Daoy (cell line): ENCODE measurements at places on chromosomes 6 and 20.

DNA sequence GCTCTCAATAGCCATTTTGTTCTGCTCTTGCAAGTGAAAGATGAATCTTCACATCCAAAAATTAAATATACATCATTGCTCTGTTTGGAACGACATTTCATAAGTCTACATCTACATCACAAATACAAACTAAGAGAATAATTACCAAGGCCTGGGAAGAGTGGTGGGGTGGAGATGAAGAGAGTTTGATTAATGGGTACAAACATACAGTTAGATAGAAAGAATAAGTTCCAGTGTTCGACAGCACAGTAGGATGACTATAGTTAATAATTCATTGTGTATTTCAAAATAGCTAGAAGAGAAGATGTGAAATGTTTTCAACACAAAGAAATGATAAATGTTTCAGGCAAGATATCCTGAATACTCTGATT, 38.0 kb upstream of the CAP2 start:
- no peak for DNase-seq

- no peak for DNase-seq
Measured at GRCh38 chr20:18694071-18694470, 106.2 kb downstream of the DTD1 start.

DNA sequence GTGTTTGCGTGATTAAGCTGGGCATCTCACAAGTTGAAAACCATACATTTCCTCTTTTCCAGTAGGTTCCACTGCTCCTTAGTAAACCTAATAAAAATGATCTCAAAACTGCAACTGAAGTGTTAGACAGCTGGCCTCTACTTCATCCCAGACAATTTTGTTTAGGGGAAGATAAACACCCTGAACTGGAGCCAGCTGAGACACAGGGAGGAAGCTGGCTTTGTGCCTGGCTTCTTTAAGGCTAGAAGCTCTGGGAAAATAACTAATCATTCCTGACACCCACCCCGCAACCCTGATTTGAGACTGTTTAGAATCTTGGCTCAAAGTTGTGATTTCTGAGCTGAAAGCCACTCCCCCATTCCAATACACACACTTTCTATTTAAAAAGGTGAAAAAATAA, 11.6 kb downstream of the PTPRT start:
- no peak for DNase-seq

GRCh38 chr20:16701296-16701695, 28.5 kb upstream of the SNRPB2 start:
- DNase-seq, result no peak

DNA sequence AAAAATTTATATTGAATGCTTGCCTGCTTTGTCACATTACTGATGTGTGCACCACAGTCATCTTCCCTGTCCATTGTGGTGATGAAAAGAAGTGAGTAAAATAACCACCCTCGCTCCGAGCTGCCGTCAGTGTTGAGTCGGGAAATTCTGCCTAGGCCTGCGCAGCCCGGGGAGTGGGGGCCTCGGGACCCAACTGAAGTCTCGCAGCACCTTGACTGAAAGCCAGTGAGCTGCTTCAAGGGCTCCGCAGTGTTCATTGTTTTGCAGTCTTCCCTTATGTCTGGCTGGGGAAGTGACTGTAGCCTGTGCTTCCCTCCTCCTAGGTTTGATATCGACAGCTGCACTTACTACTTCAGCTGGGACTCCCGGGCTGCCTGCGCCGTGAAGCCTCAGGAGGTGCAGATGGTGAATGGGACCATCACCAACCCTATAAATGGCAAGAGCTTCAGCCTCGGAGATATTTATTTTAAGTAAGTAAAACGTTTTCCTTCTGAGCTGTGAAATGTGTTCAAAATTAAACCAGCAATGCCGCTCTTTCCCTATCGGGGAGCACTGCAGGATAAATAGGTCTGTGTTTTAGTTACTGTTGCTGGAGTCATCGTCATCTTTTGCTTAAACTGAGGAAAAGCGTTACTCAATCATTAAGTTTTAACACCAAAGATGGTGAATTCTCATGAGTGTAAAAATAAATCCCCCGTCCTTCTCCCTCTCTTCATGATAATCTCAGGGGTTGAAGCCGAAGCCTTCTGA, 32.7 kb upstream of the SLC22A1 start:
- no peak for DNase-seq

DNA sequence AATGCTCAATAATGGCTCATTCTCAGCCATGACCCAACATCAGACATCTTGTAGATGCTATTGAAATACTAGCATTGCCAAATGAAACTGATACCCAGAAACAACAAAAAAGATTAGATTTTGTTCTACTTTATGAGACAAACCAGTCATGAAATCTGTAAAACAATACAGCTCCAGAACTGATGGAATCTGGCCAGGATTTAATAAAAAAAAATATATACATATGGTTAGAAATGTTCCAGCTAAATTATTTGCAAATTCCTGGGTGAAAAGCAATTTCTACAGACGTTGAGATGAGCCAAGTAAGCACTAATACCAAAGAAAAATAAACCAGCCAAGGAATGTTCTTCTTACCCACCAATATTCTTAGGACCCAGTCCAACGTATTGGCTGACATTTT, 201.3 kb downstream of the EPHA7 start:
- DNase-seq, result no peak

- peak; percentile 91 for DNase-seq
Measured at GRCh38 chr6:138465007-138465645, 34.2 kb downstream of the NHSL1 start.

GRCh38 chr6:441126-441920, 49.8 kb downstream of the IRF4 start:
- DNase-seq, result no peak

GRCh38 chr6:16420337-16420714, 181.9 kb downstream of the GMPR start:
- DNase-seq, result no peak

DNA sequence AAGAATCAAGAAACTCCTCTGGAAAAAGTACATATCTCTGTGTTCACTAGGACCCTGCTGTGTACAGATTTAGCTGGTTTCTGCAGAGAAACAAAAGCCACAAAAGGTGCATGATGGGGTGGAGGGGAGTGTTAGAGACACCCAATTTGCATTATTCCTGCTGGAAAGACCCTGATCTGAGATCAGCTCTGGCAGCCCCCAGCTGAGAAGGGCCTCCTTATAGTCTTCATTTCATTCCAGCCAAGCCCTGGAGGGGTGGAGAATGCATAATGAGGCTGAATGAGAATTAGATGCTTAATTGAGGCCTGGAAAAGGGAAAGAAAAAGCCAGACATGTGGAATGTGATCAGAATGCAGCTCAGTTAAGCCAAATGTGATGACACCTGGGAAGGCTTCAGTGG, 545.6 kb downstream of the KIF16B start:
- DNase-seq, result no peak

GRCh38 chr6:42171813-42172581, 1.2 kb upstream of the GUCA1A start:
- DNase-seq, result no peak
